ENCODE measurements at places on chromosomes 2 and 18.

- no peak for DNase-seq
Measured at GRCh38 chr2:95317123-95317500, 20.0 kb downstream of the KCNIP3 start.

GRCh38 chr18:48893608-48894600 lies 56.9 kb downstream of the SMAD7 start:
- no peak for DNase-seq

GRCh38 chr2:186690786-186691185 lies 3.1 kb upstream of the FAM171B start:
- DNase-seq: no peak

- DNase-seq: no peak
Measured at GRCh38 chr2:80365762-80366161, 61.2 kb upstream of the LRRTM1 start.

DNA sequence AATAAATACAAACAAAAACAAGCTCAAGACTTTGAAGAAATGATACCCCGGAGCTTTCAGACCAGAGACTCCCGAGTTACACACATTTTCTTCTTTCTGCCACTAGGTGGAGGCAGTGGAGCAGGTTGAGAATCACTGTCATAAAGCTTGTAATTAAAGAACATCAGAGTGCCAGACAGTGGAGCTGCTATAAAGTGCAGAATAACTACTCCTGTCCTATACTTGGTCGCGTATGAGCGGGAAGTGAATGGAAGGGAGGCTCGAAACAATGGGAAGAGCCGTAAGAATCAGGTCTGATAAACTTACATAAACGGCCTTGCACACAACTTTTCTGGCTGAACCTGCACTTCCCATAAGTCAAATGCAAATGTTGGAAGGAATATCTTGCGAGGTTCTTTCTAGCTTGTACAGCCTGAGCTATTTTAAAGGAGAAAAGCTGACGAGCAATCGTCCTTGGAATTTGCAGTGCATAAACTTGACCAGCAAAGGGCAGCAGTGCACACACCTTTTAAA lies 189.0 kb downstream of the RPIA start:
- peak; percentile 8 for DNase-seq

DNA sequence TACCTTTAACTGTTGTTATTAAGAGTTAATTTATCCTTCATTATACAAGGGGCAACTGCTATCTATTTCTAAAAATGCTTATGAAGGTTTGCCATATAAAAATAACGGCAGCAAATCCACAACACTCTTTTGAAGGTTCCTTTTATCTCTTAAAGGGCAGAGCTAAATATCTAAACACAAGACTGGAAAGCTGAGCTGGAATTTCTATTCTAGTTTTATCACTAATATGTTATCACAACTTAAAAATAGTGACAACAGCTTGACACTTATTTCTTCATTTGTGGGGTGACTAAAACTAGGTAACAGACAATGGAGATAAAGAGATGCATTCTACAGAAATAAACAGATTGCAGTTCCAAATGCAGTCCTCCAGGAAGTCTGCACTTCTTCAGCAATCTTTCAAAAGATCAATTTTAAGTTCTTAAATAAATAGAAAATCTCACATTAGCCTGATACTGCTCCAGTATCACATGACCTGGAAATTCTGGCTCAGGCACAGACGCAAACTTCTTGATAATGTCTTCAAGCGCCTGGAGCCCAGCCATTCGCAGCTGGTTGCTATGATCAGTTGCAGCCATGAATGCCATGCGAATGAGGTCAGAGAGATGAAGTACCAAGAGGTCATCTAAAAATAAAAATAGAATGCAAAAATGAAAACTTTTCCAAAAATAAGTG lies 54.0 kb upstream of the STRN start:
- no peak for DNase-seq

DNA sequence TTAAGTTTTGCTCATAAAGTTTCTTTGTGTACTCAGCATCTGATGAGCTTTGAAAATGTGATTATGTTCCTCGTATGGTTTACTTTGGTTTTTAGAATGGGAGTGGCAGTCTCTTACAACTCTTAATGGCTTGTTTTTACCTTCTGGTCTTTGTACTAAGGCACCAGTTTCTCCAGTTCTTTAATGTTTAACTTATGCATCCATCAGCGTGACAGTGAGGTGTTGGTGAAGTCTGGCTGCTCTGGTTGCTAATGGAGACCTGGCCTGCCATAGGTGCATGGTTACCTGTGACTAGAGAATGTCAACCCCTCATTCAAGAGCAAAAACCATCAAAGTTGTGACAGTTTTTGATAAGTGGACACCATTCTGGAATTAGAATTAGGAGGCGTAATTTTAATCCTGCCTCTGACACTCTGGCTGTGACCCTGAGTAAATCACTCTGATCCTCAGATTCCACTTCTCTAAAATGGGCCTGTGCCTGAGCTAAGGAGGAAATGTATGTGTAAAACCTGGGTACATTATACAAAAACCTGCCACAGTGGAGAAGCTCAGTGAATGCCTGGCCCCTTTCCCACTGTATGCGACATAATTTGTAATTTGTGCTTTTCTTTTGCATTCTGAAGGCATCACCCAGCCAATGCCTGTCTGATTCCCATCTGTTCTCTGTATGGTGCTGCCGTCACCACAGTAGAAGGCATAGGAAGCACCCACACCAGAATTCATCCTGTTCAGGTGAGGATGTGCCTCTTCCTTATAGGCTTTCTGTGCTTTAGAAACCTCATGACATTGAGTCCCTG lies 11.2 kb downstream of the AOX1 start:
- no peak for DNase-seq

GRCh38 chr18:5420906-5421305 lies 122.9 kb downstream of the EPB41L3 start:
- no peak for DNase-seq

GRCh38 chr2:134246154-134246874 lies 7.6 kb upstream of the MGAT5 start:
- no peak for DNase-seq
